ENCODE measurements at places on chromosomes 6 and 20. TPM values are rescaled to one million over a fixed set of nuclear protein-coding genes. Genes with fewer than 3 reads are reported as not detected.

ZSCAN31 gene
- 6.3 TPM for total RNA-seq

DNA sequence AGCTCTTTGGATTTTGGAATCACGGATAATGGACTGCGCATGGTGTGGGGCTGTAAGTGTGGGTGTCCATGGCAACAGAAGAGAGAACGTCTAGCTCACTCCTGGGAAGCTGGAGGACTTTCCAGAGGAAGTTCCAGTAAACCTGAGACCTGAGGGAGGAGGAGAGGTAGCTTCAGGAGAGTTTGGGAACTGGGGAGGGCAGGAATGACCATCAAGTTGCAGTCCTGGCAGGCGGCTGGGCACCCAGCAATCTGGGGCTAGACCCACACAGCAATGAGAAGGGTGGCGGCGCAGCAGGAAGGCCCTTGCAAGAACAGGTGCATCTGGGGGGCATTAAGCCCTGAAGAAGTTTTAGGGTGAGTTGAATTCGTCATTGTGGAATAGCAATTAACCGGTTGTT is 95.9 kb downstream of the FOXC1 start:
- DNase-seq, result no peak

DNA sequence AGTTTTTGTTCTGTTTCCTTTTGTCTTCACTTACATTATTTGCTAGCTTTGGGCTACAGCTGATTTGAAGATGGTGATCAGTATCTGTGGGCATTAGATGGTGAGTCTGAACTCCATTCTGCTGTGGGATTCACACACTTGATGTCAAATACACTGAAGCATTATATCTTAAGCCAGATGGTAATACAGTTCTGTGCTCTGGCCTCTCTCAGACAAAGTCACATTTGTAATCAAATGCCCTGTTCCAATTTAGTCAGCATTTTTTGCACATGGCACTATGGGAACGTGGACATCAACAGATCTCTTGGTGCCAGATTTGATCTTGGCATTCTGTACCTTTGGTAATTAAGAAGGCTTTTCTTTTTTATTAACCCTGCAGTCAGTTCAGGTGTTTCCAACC is 56.0 kb downstream of the SASH1 start:
- DNase-seq, result no peak

SLC17A1 gene
- not detected for total RNA-seq

- no peak for DNase-seq
Measured at GRCh38 chr6:52929321-52930164, 20.0 kb upstream of the GSTA3 start.

DNA sequence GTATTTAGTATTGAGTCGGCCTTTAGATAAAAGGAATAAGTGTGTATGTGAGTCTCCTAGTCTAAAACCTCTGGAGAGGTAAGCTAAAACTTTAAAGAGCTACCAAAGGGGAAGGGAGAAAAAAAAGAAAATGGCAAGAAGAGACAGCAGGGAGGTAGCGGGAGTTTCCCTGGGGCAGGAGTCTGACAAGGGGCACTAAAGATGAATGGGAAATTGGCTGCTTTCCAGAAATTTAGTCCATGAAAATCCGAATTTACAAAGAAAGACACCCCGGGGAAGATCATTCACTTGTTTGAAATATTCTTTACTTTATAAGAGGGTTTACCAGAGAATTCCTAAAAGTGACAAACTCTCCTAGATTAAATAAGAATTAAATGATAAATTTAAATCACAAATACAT is 19.3 kb downstream of the RMND1 start:
- DNase-seq, result no peak

GRCh38 chr6:53484476-53485280 is 60.2 kb downstream of the GCLC start:
- peak; percentile 98 for DNase-seq

DNA sequence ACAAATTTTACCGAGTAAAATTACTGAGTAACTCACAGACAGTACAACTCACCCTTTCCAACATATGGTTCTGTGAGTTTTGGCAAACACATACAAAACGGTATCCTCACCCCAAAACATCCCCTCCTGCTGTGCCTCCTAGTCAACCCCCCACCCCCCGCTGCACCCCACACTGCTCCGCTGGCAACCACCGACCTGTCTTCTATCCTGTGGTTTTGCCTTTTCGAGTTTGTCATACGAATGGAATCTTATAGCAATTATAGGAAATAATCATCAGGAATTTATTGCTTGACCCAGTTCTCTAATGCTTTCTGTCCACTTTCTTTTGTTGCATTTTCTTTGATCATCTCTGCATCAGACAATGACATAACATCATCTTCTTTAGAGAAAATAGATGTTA is 312.3 kb downstream of the KIF16B start:
- DNase-seq, result no peak

- no peak for DNase-seq
Measured at GRCh38 chr6:54010340-54011276, 100.6 kb upstream of the MLIP start.

GRCh38 chr6:167711211-167711610 is 115.5 kb upstream of the AFDN start:
- no peak for DNase-seq

NT5E gene
- 16.6 TPM for total RNA-seq

GRCh38 chr6:81606965-81607381 is 145.5 kb downstream of the TENT5A start:
- no peak for DNase-seq

GRCh38 chr6:148074738-148075137 is 267.9 kb upstream of the SASH1 start:
- no peak for DNase-seq

DNA sequence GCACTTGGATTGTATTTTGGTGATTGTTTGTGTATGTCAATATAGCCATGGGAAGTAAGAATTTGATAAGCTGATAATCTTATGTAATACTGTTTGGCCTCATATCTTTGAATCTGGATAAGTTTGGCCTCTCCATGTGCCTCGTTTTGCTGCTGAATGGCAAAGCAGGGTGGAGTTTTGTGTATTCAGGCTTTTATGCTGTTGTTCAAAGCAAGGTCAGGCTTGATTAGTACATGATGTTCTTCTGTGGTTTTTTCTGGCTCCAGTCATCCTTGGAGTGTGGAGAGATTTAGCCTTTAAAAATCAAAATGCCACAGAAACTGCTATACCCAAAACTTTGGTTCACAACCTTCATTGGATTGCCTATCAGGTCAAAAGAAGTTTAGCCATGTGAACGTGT is 728.9 kb upstream of the GJE1 start:
- DNase-seq, result no peak

RFX6 gene
- total RNA-seq, result not detected

LTA gene
- not detected for total RNA-seq

- no peak for DNase-seq
Measured at GRCh38 chr6:154508573-154509375, 1.7 kb downstream of the CNKSR3 start.

DNA sequence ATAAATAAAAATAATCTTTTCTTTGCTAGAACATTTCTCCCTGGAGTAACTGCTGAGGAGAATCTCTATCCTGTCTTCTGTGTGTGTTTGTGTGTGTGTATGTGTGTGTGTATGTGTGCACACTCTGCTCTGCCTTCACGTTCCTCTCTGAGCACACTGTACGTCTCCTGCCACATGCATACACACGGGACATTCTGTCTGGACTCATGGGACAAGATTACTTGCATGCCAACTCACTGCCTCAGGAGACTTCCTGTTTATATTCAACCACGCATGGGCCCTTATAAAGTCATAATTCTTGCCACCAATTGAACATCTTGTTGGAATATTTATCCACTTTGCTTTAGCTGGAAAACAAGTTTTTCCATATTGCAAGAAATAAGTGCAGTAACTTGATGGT is 930.6 kb downstream of the KIF16B start:
- no peak for DNase-seq

DNA sequence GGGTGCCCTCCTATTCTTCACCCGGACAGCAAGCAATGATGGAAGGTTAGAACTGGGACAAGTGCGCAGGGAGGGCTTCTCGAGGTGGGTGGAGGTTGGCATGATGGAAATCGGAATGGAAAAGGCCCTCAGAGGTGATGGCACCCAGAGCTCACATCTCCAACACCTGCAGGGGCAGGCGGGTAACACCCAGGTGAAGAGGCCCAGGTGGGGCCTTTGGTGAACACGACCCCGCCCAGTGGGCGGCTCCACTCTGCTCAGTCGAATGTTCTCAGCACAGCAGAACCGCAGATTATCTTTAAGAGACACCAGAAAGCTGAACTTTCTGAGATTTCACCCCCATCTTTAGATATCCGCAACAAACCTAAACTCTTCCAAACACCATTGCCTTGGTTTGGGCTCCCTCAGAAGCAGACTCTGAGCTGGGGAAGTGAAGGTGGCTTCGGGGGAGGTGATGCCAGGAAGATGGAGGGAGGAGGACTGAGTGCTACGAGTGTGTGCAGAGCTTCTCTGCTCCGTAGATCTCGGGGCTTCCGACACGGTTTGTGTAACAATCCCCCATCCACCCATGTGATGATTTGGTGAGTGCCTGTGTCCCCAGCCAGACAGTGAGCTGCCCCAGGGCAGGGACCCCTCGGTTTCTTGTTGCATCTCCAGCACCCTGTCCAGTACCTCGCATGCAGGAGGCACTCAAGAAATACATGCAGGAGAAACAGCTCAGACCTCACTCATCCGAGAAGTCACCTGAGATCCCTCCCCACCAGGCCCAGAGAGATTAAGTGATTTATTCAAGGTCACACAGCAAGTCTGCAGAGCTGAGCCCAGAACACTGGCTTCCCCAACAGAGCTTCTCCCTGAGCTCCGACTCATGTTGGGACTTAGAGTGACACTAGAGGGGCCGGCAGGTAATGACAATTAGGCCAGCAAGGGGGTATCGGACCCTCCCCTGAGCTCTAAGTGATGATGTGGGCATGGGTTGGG is 45.4 kb downstream of the BPIFB1 start:
- no peak for DNase-seq

GRCh38 chr20:38345643-38346042 is 639 bp upstream of the LBP start:
- DNase-seq, result no peak

CCM2L gene
- 9.2 TPM for total RNA-seq

- no peak for DNase-seq
Measured at GRCh38 chr20:23889775-23890187, 10.2 kb upstream of the CST5 start.

- DNase-seq, result no peak
Measured at GRCh38 chr6:124524491-124525200, 437.6 kb upstream of the RNF217 start.

DNA sequence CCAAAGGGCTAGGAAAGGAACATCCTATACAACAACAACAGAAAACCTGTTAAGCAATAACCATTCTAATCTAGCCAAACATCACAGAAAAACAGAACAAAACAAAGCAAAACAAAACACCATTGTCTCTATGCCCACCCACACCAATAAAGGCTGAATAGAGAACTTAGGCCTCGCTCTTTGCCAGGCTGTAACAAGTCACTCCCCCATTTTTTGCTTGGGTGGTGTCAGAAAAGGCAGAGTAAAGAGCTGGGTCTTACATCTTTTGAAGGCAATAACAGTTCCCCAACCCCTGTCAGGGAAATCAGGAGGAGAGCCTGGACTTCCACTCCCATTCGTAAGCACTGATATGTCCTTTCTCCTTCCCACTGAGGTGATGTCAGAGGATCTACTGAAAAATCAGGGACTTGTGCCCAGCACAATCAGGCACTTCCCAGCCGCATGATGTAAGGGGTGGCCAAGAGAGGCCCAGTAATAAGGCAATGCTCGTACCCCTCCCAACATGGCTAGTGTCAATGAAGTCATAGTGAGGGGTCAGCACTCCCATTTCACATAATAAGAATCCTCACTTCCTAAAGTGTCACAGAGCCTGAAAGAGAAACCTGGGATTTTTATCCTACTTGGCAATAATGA is 31.0 kb downstream of the THEMIS start:
- DNase-seq, result no peak

GRCh38 chr6:125310994-125311649 is 9.4 kb upstream of the HDDC2 start:
- no peak for DNase-seq

- DNase-seq, result no peak
Measured at GRCh38 chr6:16154904-16155303, 26.0 kb downstream of the MYLIP start.

GRCh38 chr6:169087443-169088041 is 166.1 kb downstream of the THBS2 start:
- DNase-seq, result no peak

FRK gene
- total RNA-seq, result 1.9 TPM

DNA sequence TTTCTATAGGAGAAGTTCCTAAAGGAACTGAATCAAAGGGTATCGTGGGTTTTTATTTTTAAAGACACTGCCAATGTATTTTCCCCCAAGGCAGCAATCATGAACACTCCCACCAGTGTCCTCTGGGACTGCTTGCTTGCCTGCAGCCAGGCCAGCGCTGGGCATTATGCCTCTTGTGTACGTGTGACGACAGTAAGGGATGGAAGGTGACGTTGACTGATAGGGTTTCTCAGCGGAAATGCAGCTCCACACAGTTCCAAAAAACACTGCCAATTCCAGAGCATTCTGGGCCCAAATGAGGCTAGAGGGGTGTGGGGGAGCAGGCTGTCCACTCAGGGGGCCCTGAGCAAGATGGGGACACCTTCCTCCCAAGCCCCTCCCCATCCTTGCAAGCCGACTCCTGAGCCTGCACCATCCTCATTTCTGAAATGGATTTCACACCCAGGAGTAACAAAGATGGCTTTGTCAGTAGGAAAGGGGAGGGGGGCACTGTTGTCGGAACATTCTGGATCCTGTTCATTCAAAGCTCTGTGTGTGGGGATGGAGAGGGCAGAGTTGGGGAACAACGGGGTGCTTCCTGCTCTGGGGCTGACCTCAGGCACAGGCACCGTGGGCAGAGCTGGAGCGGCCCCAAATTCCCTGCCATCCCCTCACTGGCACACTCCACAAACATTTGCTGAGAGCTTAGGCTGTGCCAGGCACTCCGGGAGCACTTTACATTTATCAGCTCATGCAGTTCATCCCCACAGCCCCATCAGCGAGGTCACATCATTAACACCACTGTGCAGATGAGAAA is 20.0 kb downstream of the PREX1 start:
- no peak for DNase-seq

DNA sequence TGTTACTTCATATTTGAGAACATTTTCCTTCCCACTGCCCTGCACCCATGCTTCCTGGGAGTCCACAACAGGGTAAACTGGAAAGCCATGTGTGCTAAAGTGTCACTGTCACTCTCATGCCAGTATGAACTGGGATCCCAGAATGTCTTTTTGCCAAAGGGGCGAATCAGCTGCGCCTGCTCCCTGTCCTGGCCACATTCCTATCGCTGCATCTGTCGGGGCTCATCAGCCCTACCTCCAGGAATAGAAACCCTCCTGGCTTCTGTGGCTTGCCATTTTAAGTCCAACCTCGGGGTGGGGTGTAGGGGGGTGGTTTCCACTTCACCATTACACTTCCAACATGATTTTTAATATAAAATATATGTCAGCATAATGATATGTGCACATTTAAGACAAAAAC is 933 bp downstream of the KLHL31 start:
- no peak for DNase-seq

GRCh38 chr6:92708270-92708669 is 711.1 kb downstream of the EPHA7 start:
- no peak for DNase-seq
